ENCODE measurements at places on chromosomes 6 and 20. TPM values are rescaled to one million over a fixed set of nuclear protein-coding genes. Genes with fewer than 3 reads are reported as not detected.

GRCh38 chr6:79430913-79431536 lies 106.2 kb downstream of the LCA5 start:
- DNase-seq: no peak

- no peak for DNase-seq
These were observed 3.6 kb upstream of the HSPA12B start for GRCh38 chr20:3728876-3729275.

Gene TCP11
- 0.24 TPM for total RNA-seq

DNA sequence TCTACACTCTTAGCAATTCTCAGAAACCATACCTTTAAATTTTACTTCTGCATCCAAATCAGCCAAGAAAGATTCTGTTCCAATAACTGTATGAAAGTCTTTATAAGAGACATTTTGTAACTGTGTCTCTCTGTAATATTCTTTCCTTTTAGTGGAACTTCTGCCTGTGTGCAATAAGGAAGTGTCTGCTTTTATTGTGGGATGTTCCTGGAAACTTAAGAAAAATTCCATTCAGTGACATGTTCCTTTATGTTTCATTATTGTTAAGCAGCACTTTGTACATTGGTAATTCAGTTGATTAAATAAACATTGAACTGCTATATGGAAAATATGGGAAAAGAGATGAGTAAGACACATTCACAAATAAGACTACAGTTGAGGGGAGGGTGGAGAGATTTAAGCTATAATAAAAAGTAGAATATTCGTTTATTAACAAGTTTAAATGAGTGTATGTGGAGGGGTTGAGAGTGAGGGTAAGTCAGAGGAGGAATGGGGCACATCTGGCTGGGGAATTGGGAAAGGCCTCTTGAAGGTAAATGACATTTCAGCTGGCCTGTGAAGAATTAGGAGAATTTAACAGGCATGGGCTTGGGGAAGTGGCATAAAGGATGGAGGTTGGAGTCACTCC lies 11.9 kb downstream of the NUS1 start:
- DNase-seq: no peak

DNA sequence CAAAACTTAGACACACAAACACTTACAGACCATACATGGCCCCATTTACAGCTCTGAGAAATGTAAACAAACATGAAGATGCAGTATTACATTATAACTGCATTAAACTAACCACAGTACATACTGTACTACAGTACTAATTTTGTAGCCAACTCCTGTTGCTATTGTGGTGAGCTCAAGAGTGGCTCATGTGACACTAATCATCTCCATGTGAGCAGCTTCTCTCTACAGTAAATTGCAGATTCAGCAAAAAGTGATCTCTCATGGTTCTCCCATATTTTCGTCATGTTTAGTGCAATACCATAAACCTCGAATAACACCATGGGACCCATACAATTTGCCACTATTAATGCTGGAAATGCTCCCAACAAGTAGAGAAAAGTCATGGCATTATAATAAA lies 860.4 kb downstream of the EPHA7 start:
- DNase-seq: no peak

Gene SPATS1
- not detected for total RNA-seq

Gene ARG1
- total RNA-seq: not detected

DNA sequence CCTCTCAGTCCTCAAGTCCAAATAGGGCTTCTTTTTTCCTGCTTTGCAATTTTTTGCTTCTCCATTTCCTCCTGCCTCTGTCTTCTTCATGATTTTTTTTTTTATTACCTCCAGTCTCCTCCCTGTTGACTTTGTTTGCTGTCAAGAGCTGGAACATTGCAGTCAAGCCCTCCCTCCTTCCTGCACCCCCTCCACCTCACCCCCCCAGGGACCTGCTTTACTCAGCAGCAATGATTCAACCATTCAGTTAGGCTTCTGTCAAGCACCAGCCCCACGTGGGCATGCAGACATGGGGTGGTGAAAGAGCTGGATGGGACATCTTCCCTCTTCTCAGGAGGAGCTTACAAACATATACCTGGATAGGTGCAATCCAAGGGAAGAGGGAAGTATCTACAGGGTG lies 142.4 kb downstream of the LRFN2 start:
- DNase-seq: no peak

DNA sequence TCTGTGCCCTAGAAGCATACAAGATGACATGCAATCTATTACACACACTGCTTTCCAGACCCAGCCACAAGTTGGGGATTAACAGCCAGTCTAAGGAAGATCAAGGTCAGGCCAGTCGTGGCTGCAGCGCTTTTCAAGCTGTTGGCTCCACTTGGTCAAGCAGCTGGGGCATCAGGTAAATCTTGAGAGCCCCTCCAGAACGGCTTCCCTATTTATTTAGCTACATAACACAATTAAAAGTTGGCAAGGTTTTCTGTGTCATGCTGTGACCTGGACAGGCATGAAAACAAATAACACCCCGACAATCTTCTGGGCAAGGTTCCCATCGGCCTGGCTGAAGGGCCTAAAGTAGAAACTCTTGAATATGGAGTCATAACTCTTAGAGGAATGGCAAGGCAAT lies 524.3 kb downstream of the PRKN start:
- DNase-seq: no peak

- DNase-seq: no peak
These were observed 189.0 kb upstream of the SOX4 start for GRCh38 chr6:21404577-21404976.

Gene SPTLC3
- total RNA-seq: 28.5 TPM

Gene CAPN11
- not detected for total RNA-seq

DNA sequence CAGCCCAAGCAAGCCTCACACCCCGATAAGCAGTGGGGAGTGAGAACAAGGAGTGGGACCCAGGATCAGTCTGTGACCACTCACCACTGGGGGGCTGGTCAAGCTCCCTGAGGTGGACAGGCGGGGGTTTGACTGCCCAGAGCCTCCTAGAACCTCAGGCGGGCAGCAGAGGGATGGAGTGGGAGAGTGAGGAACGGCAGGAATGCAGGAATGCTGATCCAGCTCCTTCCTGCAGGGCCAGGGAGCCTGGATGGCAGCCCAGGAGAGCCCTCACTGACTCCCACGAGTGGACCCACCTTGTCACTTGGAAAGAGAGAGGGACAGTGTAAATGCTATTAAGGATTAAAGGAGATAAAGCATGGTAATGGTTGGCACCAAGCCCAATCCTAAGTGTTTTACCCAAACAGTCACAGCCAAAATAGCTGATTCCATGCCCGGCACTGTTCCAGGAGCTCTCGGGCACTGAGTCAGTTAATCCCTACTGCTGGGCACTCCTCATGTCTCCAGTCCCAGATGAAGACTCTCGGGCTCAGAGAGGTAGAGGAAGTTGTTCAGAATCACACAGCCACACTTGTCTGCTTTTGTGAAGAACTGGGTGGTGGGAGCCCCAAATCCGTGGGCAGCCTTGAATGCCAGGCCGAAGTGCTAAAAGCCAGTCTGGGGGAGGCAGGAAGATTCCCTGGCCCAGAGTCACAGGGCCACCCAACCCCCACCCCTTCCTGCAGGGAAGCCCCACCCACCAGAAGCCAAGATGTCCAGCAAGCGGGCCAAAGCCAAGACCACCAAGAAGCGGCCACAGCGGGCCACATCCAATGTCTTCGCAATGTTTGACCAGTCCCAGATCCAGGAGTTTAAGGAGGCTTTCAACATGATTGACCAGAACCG lies 3.1 kb downstream of the MYL9 start:
- no peak for DNase-seq

Gene TMC2
- total RNA-seq: 0.07 TPM

DNA sequence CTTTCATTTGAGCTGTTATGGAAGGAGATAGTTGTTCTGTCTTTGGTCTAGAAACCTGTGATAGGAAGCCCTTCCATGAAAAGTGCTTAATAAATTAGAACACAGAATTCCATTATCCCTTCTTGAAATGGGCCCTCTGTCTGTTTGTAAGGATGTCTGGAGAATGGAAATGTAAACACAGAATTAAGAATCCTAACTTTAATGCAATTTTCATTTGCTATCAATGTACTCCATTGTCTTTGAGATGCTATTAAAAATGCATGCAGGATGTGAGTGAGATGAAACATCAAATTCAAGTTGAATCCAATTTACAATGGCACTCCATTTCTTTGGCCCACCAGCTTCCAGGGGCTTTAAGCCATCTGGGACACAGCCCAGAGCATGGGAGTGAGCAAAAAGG lies 13.9 kb upstream of the AARS2 start:
- no peak for DNase-seq

Gene HLA-DOB
- 0.52 TPM for total RNA-seq

DNA sequence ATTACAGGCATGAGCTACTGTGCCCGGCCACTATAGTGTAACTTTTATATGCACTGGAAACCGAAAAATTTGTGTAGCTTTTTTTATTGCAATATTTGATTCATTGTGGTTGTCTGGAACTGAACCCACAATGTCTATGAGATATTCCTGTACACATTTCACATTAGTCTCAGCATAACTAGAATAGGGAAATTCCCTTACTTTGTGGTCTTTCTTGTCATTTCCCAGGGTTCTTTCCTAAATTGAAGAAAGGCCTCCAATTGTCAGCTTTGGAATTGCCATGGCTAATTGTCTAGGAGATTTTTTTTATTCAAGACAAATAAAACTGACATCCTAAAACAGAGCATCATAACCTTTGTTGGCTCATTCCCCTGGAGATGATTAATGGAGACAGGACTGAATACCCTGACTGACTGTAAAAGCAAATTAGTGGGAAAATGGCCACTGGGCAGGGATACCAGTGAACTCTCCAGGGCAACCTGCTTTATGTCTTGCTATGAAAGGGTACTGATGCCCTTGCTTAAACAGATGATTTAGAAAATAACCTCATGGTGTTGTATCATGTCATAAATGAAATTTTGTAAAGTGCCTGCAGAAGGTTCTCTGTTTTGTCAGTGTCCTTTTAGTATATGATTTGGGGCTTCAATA lies 576.9 kb downstream of the RFPL4B start:
- DNase-seq: no peak

DNA sequence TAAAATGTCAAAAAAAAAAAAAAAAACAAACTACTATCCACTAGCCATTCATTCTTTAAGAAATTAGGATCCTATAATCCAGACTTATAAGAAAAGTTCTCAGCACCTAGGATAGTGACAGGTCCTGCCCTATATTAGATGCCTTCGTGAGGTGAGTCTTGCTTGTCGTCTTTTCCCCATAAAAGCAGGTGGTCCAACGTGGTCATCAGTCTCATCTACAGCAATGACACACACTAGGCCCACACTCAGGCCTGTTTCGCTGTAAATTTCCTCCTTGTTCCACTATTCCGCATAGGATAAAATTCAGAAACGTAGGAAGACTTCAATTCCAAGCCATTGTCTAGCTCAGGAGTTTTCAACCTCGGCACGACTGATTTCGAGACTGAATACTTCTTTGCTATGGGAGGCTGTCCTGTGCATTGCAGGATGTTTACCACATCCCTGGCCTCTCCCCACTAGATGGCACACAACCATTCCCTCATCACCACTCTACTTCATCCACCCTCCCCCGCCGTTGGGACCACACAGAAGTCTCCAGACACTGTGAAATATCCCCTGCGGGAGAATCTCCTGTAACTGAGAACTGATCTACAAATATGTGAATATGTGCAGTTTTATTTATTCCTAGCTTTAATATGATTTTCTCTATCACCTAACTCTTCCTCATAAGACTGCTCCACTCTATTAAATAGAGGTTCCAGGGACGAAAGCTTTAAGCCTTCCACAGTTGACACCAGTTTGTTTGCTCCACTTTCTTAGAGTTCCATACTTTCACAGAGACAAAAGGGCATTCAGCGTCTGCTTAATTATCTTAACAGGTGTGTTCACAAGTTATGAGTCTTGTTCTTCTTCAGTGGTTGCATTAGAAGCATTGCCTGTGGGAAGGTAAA lies 346.3 kb downstream of the BMP2 start:
- DNase-seq: peak; percentile 20

Gene SPATA25
- total RNA-seq: 3.4 TPM

- DNase-seq: no peak
These were observed 7.8 kb downstream of the PLCB1 start for GRCh38 chr20:8139899-8140298.

DNA sequence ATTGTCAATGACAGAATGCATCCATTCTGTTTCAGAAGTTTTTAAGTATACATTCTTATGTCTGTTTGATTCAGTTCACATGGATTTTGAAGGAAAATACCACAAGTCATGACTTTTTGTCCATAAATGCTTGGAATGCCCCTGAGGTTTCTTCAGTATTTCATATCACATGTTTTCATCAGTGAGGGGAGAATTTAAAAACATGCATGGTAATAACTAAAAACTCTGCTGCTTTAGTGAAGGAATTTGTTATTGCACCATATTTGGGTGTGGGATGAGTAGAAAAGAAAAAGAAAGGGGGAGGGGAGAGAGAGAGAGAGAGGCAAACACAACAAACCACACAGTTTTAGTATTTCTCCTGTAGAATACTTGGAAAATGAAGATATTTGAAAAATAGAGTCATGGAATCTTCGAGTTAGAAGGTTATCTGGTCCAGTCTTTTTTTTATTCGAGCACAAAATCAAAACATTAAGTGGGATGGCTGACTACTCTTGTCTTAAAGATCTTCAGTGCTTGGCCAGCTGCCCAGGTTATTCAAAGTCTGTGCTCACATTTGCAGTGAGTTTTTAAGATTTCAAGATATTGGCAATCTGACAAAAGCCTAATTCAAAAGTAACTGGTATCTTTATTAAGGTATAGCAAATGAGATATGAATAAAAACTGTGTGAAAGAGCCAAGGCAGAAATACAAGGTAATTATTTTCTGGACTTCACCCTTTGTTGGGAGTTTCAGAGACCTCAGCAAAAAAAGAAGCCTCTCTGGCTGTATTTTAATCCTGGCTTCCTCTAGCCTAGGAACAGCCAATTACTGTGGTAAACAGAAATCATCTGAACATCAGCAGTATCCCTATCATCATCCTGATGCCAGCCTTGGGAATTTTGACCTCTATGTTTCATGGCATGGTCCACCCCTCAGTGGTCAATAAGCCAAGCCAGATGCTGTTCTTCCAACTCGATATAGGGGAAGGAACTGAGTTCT lies 687.9 kb upstream of the CITED2 start:
- DNase-seq: peak; percentile 58

DNA sequence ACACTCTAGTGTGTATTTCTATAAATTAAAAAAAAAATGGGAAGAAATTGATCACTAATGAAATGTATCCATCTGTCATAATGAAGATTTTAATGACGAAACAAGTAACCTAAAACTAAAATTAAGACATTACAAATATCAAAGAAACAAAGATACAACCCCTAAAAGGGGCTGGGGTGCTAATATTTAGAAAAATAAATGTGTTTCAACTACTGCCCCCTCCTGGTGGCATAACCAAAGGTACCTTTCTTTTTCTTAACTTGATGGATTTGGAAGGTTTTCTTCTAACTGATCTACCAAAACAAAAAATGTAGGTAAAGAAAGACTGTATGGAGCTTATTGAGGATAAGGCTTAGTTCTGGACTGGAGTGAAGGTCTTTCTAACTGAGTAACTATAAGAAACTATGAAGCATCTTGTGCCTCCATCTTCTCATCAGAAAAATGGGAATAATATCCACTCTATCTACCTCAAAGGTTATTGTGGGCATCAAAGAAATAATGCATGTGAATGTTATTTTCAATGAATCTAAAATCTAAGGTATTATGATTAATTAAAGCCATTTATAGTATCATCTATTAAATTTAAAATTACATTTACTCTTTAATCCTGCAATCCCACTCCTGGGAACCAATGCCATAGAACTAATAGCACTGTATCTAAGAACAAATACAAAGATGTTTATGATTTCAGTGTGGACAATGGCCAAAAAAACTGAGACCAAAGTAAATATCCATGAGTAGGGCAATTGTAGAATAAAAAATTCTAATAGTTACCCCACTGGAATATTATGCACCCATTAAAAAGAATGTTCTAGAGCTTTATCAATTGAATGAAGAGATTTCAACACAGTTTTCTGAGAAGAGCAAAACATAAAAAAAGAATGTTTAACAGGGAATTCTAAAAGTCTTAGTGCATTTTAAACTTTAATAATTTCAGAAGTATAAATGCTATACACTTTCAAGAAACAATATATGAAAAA lies 117.2 kb downstream of the BACH2 start:
- no peak for DNase-seq
